CD4-positive, alpha-beta T cell treated with Interleukin-17A for 1 hour (primary cell): ENCODE measurements at places on chromosomes 12 and 14.
A peak's percentile ranks its signal among the peaks of the same experiment; 100 is the strongest.

- no peak for DNase-seq
Measured at GRCh38 chr12:116416166-116416565, 138.7 kb upstream of the MED13L start.

DNA sequence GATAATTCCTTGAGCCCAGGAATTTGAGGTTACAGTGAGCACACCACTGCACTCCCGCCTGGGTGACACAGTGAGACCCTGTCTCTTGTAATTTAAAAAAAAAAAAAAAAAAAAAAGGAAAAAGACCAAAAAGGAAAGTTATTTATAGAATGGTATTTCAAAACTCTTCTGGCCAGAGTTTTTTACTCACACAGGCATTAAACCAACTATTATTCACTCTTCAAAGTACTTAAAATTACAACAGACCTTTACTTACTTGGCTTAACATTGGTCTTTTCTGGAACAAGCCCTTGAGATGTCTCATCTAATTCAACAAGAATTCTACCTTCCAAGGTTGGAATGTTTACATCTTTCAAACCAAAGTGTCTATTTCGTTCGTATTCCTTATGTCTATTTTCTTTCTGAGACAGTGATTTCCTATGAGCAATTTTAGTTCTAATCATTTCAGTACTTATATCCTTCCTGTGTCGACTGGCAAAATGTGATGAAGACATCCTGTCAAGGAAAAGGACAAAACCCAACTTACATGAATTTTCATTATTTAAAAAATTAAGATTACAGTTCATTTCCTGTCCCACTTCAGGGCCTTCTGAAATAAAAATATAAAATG, 2.6 kb downstream of the DLGAP5 start:
- DNase-seq: no peak

- no peak for DNase-seq
Measured at GRCh38 chr12:77965790-77966189, 135.1 kb downstream of the NAV3 start.

GRCh38 chr12:68287106-68287505, 33.7 kb upstream of the IL22 start:
- DNase-seq: no peak

- DNase-seq: no peak
Measured at GRCh38 chr12:74514098-74514872, 23.4 kb upstream of the ATXN7L3B start.

- DNase-seq: no peak
Measured at GRCh38 chr12:709455-710020, 42.8 kb upstream of the WNK1 start.

- peak; percentile 9 for DNase-seq
Measured at GRCh38 chr14:94423453-94424056, 29.0 kb downstream of the SERPINA11 start.

- DNase-seq: no peak
Measured at GRCh38 chr12:114963846-114964245, 279.9 kb upstream of the TBX3 start.
